ENCODE measurements at places on chromosomes 3 and 15.

GRCh38 chr3:115139072-115139471 is 8.0 kb downstream of the ZBTB20 start:
- no peak for DNase-seq

GRCh38 chr3:126408099-126408498 is 13.4 kb downstream of the CFAP100 start:
- no peak for DNase-seq

GRCh38 chr3:169750665-169751064 is 14.2 kb downstream of the TERC start:
- no peak for DNase-seq

DNA sequence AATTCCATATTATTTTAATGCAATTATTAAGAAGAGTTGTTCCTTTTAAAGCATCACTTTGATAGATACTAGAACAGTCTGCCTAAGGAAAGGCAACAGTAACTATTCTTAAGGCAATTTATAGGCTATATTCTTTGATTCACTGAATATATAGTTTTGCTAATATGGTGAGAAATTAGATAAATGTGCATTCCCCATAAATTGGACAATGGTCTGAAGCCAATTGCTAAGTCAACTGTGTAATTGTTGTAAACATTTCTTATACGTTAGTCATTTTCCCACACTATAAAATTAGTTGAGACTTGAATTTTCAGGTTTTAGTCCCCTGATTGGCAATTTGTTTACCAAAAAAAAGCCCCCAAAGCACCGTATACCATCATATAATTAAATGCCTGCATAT is 263.0 kb upstream of the NECTIN3 start:
- DNase-seq: no peak

- DNase-seq: peak; percentile 57
Observed at GRCh38 chr15:65077981-65078352, 1.4 kb downstream of the KBTBD13 start.

DNA sequence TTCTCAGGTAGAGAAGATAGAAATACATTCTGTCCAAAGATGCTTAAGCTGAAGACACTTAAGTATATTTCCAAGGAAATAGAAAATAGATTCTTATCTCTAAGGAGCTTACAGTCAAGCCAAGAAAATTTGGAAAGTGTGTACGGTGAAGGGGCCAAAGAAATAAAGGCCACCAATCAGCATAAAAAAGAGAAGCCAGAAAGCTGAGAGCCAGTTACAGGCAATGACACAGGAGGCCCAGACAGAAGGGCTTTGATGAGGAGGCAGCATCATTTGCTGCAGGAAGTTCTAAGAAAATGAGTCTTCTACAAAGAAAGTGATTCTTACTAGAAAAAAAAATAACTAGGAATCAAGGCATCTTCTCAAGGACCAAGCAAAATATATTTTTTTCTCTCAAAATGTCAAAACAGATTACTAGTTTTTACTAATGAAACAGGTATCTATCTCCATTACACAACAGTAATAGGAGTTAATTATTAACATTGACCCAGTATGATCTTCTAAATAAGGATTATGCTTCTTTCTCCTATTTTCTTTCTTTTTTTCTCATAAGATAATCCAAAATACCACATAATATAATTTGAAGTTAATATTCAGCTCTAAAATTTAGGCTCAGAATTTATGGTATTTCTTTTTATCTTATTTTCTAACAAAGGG is 82.1 kb upstream of the PHLDB2 start:
- DNase-seq: no peak

DNA sequence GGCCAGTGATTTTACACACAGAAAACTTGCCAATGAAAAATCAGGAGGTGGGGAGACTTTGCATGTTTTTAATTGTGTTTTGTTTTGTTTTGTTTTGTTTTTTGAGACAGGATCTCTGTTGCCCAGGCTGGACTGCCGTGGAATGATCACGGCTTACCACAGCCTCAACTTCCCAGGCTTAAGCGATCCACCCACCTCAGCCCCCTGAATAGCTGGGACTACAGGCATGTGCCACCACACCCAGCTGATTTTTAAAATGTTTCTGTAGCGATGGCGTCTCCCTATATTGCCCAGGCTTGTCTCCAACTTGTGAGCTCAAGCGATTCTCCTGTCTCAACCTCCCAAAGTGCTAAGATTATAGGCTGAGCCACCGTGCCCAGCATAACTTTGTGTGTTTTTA is 46.0 kb downstream of the MEIS2 start:
- no peak for DNase-seq

GRCh38 chr15:74585191-74585590 is 30.4 kb upstream of the CLK3 start:
- DNase-seq: no peak

DNA sequence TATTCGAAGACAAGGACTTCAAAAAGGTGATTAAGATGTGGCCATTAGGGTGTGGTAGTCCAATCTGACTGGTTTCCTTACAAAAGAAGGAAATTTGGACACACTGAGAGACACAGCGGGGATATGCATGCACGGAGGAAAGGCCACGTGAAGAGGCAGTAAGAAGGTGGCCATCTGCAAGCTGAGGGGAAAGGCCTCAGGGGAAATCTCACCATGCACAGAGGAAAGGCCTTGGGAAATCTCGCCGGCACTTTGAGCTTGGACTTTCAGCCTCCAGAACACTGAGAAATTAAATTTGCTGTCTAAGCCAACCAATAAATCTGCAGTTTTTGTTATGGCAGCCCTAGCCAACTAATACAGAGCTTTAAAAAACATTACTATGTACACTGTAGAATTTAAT is 78.8 kb downstream of the DLG1 start:
- no peak for DNase-seq

DNA sequence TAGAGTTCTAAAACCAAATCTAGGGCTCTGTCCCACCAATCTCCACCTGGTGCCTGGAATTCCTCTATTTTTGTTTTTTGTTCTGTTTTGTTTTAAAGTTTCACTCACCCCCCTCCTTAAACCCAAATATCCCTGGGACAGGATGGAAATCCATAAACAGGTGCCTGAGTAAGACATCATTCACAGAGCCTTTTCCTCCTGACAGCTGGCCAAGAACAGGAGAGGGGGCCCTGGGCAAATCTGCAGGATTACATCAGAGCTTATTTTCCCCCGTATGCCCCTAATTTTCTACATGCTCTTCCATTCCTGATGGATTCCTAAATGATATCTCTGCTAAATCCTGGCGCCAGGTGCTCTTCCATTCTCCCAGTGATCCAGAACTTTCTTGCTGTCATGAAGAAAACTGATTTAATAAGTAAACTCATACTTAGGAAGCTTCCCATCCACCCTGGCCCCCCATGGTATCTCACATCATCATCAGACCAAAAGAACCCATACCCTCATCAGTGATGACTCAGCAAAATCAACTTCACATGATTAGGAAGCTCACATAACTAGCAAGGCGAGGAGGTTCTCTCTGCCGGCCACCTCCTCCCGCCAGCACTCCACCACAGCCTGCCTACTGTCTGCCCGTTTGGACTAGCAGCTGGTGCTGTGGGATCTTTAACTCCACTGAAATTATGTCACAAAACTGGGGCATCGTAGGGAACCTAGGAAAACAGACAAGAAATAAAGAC is 61.0 kb downstream of the LIPC start:
- DNase-seq: no peak

DNA sequence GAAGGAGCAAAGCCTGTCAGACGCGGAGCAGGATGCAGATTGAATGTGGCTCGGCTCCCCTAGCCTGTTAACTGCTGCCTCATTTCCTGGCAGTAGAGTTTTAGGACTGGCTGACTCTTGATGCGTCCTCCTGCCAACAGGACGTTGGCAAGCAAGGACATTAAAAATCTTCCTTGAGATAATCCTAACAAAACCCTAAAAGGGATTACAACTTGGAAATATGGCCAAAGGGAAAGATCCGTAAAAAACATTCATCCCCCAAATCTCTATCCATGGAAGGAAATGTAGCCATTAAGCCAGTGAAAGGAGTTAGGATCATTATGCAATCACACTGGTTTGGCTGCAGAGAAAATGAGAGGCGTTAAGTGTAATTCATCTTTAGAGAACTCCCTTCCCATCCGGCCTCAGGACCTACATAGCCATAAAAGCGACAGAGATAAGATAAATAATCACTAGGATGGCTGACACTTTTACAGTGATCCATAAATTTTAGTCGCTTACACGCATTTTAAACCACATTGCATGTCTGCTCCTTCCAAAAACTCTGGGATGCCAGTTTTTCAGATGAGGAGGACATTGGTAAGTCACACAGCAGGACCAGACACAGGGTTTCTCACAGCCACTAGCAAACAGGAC is 44.5 kb upstream of the C3orf80 start:
- peak; percentile 56 for DNase-seq

- no peak for DNase-seq
Observed at GRCh38 chr3:127786353-127787070, 35.8 kb downstream of the MGLL start.

- DNase-seq: peak; percentile 29
Observed at GRCh38 chr15:36598529-36599177, 19.2 kb downstream of the CDIN1 start.

- DNase-seq: no peak
Observed at GRCh38 chr3:101320475-101320874, at the start of gene IMPG2. Gene IMPG2 (minus strand): TSS chr3:101320575. CDS start chr3:101320372, 203 bp downstream.

Measured in renal cortex interstitium (tissue), 15 donors.